ENCODE measurements at places on chromosomes 16 and 17. TPM values are rescaled to one million over a fixed set of nuclear protein-coding genes. Genes with fewer than 3 reads are reported as not detected.
A peak's percentile ranks its signal among the peaks of the same experiment; 100 is the strongest.

GRCh38 chr16:27515874-27516353, 33.8 kb downstream of the GTF3C1 start:
- DNase-seq, result peak; percentile 45

GRCh38 chr16:28166394-28167208, 45.2 kb downstream of the XPO6 start:
- peak; percentile 80 for DNase-seq

GRCh38 chr16:87457709-87458423, 35.0 kb downstream of the ZCCHC14 start:
- DNase-seq, result peak; percentile 94

DNA sequence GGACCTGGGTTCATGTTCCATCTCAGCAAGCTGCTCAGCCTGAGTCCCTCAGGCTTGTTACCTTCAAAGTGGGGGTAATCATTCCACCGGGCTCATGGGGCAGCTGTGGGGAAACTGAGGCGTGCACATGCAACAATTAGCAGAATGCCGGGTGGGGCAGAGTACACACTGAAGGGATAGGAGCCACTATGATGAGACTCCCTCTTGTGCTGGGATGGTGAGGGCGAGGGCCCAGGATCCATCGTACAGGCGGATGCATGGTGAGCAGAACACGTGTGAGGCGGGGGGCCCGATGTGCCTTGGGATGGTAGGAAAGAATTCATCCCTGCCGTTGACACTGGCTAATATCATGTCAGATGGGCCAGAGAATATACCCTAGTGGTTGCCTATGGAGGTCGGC, 25.5 kb upstream of the MAP3K14 start:
- DNase-seq, result no peak

DNA sequence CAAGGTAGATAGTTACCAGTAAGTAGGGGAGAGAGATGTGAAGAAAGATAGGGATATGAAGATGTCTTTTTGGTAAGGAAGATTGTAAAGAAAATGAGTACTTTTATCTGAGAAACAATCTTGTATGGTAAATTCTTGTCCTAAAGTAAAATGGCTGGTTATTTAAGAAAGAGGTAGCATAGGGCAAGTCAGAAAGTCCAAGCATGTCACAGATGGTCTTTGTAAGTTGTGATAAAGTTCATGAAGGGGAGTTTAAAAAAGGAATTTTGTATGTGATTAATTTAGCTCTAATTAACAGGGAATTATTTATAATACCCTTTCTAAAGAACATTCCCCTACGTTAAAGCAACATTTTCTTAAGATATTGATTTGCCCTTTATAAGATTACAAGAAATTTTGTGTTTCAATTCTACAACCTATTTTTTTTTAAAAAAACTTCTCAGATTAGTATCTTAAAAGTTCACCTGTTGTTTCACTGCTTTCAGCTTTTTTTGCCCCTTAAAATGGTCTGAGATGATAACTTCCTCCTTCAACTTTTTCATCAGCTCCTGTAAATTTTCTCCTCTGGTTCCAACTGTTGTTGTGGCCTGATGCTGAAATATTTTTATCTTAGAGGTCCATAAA, 16.2 kb upstream of the CPHXL start:
- DNase-seq, result no peak

DNA sequence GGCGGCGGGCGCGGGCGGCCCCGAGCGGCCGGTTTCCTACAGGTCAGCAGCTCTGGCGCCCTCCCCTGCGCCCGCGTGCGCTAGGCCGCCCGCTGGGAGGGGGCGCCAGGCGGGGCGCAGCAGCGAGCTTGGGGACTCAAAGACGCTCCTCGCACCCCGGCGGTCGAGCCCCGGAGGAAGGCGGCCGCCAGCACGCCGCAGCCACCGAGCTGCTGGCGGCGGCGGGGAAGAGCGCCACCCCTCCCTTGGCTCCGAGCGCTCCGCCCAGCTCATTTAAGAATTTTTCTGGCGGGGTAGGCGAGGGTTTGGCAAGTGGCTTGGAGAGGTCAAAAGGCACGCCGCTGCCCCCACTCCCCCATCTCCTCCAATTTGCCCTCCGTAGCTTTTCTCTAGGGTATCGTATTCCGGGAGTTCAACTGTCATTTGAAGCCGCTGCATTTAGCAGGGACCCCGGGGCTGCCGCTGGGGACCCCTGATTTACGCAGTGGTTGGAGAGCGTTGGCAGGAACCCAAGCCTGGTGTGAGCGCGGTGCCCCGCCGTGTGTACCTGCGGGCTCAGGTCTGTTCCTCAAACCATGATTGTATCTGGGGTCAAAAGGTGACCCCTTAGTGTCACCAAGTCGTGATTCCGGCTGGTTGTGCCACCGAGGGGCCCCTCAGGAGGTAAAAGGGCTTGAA, 59.5 kb upstream of the GSE1 start:
- DNase-seq, result peak; percentile 50

The HSBP1 gene
- total RNA-seq, result 141 TPM

- DNase-seq, result no peak
These were observed 8.4 kb upstream of the RILP start for GRCh38 chr17:1658100-1658499.

GRCh38 chr17:50355336-50355700, 9.4 kb downstream of the XYLT2 start:
- DNase-seq, result no peak

GRCh38 chr17:42072323-42073187, 22.2 kb upstream of the C17orf113 start:
- DNase-seq, result no peak

The VTN gene
- not detected for total RNA-seq

- no peak for DNase-seq
These were observed 818 bp upstream of the BCAS3 start for GRCh38 chr17:60676758-60677307.

Data from PC-3 (cell line).